ENCODE measurements at places on chromosomes 1 and 21.
A peak's percentile ranks its signal among the peaks of the same experiment; 100 is the strongest.

DNA sequence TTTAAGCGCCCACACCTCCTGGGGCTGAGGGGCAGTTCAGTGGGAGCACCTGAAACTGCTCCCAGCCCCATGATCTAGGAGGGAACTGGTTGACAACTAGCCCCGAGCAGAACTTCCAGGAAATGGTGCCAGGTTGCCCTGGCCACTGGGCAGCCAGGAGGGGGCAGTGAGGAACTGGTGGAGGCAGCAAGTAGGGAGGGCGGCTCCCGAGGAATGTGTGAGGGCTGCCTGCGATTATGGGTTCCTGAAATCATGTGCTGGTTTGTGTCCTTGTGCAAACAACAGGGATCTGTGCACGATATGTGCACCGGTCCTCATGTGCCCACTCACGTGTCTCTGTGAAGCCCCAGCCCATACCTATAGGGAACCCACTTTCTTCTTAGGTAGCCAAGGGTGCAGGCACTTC lies 9.9 kb downstream of the GPR3 start:
- peak overlapping the region; percentile 86 for H3K27ac ChIP-seq
- peak; percentile 80 for DNase-seq
- no peaks in the 10 kb centered on the region for H3K27me3 ChIP-seq
- peaks cover 34% of the 10 kb centered on the region for H3K4me1 ChIP-seq
- no peak overlapping the region for H3K4me3 ChIP-seq

DNA sequence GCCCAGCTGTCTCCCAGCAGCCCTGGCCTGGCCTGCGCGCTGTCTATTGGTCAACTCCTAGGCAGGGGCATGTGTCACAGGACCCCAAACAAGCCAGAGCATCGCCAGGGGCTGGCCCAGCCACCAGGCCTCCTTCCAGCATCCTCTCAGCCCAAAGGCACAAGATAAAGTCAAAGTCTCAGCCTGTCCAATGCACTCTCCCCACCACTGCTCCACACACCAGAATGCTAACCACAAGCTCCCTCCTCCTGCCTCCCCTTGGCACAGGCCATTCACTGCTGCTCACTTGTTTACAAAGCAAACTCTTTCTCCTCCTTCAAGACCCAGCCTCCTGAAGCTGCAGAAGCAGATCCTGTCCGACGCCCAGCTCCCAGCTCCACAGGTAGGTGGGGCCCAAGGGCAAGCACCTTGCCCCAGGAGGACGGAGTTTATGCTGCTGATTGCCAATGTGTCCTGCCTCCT lies 133.4 kb downstream of the DMRTB1 start:
- H3K36me3 ChIP-seq: no peaks in the 10 kb centered on the region
- H3K27ac ChIP-seq: no peak overlapping the region
- no peaks in the 10 kb centered on the region for H3K4me1 ChIP-seq
- no peaks in the 10 kb centered on the region for H3K27me3 ChIP-seq
- no peak for DNase-seq
- H3K4me3 ChIP-seq: no peak overlapping the region

- peaks cover 14% of the 10 kb centered on the region for H3K4me1 ChIP-seq
- no peak overlapping the region for H3K27ac ChIP-seq
- H3K4me3 ChIP-seq: no peak overlapping the region
- no peaks in the 10 kb centered on the region for H3K27me3 ChIP-seq
- peak; percentile 17 for DNase-seq
- no peaks in the 10 kb centered on the region for H3K36me3 ChIP-seq
These were observed 60.8 kb upstream of the PGD start for GRCh38 chr1:10338047-10338446.

DNA sequence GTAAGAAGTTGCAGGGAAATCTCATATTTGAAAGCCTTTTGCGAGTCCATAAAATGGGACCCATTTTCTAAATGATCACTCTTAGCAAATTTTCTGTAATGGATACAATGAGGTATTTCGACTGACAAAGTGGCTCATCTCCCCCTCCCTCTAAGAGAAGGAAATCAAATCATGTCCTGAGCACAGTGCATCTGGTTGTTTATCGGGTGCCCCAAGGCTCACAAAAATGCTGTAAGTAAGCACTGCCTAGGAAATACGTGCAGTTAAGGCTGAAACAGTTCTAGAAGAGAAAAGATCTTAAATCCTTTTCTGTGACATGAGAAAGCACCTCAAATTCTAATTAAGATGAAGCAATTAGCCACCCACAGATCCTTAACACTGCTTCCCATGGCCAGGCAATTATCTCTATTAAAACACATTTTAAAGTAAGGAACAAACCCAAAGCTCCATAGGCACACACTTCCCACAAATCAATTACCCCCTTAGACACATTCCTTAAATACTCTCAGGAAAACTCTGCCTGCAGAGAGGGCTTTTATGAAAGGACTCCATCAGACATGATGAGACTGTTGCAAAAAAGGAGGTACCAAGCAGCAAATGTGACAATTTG lies 216.3 kb downstream of the KCNH1 start:
- H3K27me3 ChIP-seq: no peaks in the 10 kb centered on the region
- no peak overlapping the region for H3K27ac ChIP-seq
- H3K4me3 ChIP-seq: no peak overlapping the region
- H3K4me1 ChIP-seq: no peaks in the 10 kb centered on the region
- no peak for DNase-seq

GRCh38 chr1:177984136-177984525 lies 14.3 kb upstream of the SEC16B start:
- H3K27me3 ChIP-seq: no peaks in the 10 kb centered on the region
- peaks cover 5% of the 10 kb centered on the region for H3K4me1 ChIP-seq
- H3K27ac ChIP-seq: no peak overlapping the region
- peak; percentile 62 for DNase-seq
- H3K36me3 ChIP-seq: no peaks in the 10 kb centered on the region

GRCh38 chr1:2495546-2495945 lies 19.5 kb downstream of the PLCH2 start:
- no peak for DNase-seq
- no peaks in the 10 kb centered on the region for H3K27me3 ChIP-seq
- no peaks in the 10 kb centered on the region for H3K36me3 ChIP-seq
- no peak overlapping the region for H3K4me3 ChIP-seq
- no peak overlapping the region for H3K27ac ChIP-seq
- H3K4me1 ChIP-seq: no peaks in the 10 kb centered on the region
